ENCODE measurements at places on chromosomes 7 and 10. TPM values are rescaled to one million over a fixed set of nuclear protein-coding genes. Genes with fewer than 3 reads are reported as not detected.

EPHB6 gene
- polyA plus RNA-seq: 165 TPM

ZNF786 gene
- 3.7 TPM for polyA plus RNA-seq

MMS19 gene
- 40.2 TPM for polyA plus RNA-seq

MMP21 gene
- 0.19 TPM for polyA plus RNA-seq

GARIN1A gene
- 3.1 TPM for polyA plus RNA-seq

GRCh38 chr7:72415586-72415985 is 3.4 kb upstream of the CALN1 start:
- DNase-seq: no peak

- DNase-seq: no peak
These were observed 19.4 kb downstream of the HIPK2 start for GRCh38 chr7:139758388-139758787.

DNA sequence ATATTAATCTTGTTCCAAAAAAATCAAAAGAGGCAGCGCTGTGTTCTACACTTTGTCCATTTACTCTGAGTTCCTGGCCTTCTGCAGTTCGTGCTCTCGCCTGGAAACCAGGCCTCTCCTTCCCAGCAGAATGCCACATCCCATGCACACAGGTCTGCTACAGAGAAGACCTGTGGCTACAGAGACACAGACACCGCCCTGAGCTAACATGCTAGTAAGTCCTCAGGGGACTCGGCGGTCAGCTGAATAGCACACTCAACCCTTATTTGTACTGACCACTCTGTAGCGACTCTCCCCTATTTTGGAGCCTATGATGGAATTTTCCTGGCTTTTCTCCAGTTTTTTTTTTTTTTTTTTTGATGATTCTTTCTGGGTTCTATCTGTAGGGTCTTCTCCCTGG is 12.8 kb downstream of the CREB3L2 start:
- no peak for DNase-seq

DNA sequence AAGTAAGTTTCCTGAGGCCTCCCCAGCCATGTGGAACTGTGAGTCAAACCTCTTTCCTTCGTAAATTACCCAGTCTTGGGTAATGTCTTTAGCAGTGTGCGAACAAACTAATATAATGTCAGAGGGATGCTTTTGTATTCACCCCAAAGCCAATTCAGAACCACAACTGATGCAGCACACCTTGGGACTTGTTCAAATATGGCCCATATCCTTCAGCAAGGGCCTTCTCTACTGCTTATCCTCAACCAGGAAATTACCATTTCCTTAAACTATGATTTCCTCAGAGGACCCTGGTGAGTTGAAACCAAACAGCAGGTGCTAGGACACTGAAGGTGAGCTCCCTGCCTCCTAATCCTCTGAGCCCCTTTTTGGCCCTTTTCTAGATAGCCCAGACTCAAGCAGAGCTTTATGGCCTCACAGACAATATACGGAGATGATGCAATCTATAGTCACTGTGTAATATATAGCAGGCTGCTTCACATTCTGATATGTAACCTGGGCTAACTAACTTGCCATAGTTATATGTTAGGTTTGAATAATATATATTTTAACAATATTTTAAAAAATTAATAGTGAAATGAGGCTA is 15.2 kb downstream of the SRI start:
- DNase-seq: no peak
